ENCODE measurements at places on chromosomes 16 and 17.
A peak's percentile ranks its signal among the peaks of the same experiment; 100 is the strongest.

DNA sequence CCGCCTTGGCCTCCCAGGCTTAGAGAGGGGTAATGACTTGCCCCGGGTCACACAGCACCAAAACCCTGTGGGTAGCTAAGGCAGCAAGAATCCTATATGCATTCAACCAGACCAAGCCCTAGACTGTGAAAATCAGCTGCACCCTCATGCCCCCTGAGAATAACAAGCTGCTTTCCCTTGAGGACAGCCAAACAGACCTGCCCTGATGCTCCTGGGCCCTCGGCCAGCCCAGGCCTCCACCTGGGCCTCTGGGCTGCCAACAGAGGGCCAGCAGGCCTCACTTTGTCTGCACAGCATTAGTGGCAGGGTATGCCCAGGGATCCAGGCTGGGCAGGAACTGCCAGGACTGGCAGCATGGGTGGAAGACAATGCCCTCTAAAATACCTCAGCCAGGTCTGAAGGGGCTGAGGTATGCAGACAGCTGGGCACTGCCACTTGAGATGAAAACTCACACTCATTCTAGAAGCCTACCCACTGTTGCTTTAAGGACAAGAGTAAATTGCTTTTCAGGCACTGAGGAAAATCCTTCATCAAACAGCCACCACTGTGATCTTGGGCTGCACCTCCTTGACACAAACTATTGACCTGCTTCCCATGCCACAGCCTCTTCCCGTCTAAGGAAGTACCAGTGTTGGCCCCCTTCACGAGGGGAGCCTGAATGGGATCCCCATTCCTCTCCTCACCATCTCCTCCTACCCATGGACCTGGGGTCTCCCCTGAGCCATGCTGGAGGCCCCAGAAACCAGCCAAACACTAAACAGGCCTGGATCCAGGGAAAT, 8.8 kb downstream of the ST3GAL2 start:
- DNase-seq, result no peak

DNA sequence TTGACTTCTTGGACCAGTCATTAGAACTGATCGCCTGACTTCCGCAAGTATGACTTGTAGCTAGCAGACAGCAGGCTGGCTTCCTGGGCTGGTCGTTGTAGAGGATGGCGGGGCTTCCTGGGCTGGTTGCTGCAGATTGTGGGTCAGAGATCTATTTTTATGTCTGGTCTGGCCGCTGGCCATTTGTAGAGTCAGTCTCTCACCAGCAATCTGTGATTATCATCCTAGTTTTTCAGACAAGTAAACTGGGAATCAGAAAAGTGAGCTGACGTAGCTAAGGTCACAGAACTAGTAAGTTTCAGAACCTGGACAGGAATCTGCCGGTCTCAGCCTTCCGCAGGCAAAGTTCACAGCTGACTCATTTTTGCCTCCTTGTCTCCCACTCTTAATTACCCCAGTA, 19.1 kb downstream of the GPR142 start:
- DNase-seq, result no peak

DNA sequence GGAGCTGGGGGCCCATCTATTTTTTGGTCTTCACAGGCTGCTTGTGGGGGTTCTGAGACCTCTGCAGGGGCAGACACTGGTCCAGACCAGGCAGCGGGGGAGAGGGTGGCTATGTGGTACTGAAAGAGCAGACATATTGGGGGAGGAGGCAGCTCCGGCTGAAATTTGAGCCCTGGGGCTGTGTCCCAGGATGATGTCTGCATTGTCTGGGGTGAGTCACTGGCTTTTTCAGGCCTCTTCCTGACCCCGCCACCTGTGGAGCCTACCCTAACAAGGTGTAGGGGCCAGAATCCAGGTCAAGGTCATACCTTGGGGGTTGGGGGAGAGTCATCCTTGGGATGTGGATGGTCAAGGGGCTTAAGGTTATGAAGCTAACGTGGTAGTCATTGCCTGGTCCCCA, 2.4 kb downstream of the CORO6 start:
- no peak for DNase-seq

DNA sequence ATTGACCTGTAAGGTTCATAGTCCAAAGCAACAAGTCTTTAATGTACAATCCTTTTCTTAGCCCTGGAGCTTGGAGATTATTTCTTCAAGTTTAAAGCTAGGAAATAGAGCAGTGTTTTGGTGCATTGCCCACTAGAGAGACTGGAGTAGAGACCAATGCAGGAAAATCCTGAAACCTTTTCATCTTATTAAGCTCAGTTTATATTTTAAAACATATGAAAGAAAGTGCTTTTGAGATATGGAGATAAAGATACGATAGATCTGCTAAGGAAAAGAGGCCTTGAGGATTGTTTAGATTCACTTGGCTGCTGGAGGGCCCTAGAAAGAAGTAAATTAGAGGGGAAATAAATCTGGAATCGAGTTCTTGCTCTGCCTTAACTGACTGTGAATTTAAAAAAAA, 212.0 kb downstream of the GRIN2A start:
- DNase-seq, result no peak

DNA sequence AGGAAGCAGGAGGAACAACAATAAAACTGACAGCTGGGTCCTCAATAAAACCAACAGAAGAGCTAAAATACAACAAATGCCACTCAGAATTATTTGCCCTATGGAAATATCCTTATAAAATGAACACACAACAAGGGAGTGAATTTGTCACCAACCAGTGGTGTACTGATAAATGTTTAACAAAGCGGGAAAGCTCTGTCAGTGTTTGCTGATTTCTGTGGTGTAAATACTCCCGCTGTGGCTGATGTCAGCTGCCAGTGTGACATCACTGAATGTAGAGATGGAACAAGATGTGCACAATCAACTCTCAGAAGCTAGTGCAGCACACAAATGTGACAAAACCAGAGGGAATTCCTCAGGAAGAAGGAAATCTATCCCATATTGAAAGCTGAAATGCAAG, 51.9 kb downstream of the CDYL2 start:
- no peak for DNase-seq

DNA sequence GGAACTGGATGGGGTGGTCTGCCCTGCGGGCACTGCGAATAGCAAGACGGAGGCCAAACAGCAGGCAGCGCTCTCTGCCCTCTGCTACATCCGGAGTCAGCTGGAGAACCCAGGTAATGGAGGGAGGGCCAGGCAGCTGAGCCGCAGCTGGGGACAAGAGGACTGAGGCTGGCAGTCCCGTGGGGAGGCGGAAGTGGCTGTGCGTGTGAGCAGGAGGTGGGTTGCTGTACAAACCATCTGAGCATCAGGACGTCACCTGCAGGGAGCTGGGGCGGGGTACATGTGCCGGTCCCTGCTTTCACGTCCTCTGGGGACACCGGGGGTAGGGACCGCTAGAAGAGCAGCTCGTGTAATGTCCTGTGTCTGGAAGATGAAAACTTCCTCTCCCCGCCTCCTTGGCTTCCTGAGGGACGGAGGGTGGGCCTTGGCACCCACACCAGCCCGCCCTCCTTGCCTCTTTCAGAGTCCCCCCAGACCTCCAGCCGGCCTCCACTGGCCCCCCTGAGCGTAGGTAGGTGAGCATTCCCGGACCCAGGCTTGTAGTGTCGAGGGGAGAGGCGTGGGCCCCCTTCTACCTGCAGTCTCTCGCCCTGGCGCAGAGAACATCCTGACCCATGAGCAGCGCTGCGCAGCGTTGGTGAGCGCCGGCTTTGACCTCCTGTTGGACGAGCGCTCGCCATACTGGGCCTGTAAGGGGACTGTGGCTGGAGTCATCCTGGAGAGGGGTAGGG, 3.7 kb downstream of the ADAD2 start:
- peak; percentile 6 for DNase-seq

DNA sequence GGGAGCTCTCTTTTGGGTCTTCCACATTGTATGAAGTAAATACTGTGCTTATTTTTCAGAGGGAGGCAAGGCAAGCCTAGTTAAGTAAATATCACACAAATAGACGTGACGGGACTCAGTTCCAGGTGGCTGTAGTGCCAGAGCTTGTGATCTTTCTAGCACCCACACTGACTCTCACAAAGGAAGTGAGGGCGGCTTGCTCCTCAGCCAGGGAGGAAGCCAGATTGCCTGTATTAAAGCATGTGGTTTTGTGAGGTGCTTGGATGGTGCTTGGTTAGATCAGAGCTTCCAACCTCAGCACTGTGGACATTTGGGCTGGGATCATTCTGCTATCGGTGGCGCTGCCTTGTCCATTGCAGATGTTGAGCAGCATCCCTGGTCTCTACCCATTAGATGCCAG, 80.1 kb downstream of the VAT1L start:
- no peak for DNase-seq

DNA sequence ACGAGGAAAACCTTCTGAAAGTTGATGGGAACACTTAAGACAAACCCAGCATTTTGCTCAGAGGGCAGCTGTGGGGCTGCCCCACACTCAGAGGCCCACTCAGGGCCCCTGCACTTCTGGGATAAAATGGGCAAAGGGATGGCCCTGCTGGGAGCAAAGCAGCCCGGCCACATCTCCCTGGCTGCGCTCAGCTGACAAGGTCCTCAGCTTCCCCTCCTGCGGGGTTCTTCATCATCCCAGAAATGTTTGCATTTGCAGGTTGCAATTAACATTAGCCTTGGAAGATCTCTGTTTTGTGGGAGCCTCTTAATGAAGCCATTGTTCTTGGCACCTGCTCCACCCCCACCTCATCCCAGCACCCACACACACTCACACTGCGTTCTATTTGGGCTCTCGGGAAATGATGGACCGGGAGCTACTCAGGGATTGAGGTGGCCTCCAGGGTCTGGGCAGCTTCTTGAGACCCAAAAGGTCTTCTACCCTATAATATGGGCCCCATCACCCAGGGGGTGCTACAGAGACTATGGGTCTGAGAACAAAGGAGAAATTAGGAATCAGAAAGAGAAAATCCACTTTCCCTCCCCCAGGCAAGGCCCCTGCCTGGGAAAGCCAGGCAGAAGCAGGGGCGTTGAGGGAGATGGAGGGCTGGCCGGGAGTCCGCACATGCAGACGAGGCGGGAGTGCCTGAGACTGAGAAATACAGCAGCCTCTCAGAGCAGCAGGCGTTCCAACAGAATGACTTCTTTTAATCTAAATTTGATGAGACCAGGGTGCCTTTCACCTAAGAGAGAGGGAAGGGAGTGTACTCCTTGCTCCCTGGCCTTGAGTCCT, 53.7 kb upstream of the RPL38 start:
- no peak for DNase-seq

DNA sequence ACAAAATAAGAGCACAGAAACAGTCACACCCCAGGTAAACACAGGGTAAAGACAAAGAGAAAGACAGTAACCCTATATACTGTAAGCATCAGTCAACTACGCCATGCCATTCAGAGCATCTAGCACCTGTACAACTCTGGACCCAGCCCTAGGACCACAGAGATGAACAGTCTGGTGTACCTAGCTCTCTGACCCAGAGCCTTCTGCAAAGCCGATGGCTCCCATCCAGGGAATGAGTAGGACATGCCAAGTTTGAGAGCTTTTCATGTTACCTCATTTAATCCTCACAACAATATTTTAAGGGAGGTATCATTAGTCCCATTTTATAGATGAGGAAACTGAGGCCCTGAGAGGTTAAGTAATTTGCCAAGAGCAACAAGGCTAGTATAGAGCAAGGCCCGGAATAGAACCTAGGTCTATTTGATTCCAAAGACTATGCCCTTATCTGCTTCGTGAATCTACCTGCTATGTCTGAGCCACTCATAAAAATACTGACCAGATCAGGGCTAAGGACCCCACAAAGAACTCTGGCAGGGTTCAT, 3.4 kb downstream of the LYRM9 start:
- no peak for DNase-seq

GRCh38 chr17:29742210-29742513, 119.5 kb upstream of the CORO6 start:
- DNase-seq, result no peak

DNA sequence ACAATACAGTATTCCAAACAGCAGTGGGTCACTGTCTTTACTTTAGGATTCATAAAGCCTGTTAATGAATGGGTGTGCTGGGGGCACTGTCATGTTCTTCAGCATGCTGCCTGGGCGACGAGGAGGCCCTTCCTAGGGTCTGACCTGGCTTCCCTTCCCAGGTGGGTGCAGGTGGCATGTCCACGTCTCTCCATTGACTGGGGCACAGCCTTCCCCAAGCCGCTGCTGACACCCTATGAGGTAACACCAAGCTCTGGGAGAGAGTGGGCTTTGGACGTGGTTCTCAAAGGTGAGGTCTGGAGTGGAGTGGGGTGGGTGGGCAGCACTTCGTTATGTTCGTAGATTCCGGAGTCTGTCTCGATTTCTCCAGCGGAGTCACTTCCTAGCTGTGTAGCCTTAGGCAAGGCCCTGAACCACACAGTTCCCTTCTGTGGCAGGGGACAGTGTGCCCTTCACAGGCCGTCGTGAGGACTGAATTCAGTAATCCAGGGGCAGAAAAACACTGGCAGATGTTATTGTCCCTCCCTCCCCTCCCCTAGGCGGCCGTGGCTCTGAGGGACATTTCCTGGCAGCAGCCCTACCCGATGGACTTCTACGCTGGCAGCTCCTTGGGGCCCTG, 771 bp upstream of the OVCA2 start:
- DNase-seq, result no peak

DNA sequence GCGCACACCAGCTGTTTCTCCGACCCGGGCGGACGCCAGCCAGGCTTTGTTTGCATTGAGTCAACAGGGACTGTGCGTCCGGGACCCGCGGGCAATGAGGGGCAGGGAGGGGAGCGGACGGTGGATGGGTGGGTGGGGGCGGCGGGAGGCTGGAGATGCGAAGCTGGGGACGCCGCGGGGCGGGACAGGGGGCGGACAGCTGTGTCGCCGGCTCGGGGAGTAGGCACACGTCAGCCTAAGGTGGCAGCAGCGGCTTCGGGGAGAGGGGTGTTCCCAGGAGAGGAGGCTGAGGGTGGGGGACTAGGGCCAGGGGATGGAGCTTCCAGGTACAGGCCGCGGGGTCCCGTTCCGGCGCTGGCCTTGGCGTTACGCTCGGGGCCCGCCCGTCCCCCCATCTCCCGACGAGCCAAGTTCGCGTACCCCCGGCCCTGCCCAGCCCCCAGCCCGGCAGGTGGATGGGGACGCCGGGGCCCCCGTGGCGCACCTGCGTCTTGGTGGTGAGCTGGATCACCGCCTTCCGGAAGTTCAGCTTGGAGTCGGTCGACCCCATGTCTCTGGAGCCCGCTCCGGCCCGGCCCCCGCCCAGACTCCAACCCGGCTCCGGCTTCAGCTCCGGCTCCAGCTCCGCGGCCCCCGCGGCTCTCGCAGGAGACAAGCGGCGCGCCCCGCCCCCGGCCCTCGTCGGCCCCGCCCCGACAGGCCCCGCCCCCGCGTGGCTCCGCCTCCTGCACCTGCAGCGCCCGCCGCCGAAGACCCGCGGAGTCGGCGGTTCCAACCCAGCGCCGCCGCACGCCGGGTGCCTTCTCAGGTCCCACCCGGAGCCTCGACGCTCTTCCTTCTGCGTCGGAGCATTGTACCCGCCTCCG, at the start of gene HID1:
TSS of gene HID1 (minus strand) at position 653 of the 866 bp plus-strand sequence. CDS start at position 550, 103 bp downstream.
- DNase-seq, result peak; percentile 81

All from T follicular helper cell (primary cell).